ENCODE measurements at places on chromosomes 12 and 14.
A peak's percentile ranks its signal among the peaks of the same experiment; 100 is the strongest.

GRCh38 chr12:127293507-127294310, 973.3 kb upstream of the TMEM132C start:
- DNase-seq, result no peak

- no peak for DNase-seq
Measured at GRCh38 chr12:31868965-31869364, 90.2 kb upstream of the RESF1 start.

DNA sequence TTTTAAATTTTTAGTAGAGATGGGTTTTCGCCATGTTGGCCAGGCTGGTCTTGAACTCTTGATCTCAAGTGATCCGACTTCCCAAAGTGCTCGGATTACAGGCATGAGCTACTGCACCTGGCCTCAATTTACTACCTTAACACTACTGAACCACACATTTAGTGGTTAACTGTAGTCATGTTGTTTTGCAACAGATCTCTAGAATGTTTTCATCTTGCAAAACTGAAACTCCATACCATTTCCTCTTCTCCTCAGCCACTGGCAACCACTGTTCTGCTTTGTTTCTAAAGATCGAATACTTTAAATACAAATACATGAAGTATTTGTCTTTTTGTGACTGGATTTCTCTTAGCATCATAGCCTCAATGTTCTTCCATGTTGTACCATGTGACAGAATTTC, 15.4 kb upstream of the SMCO2 start:
- no peak for DNase-seq

- DNase-seq, result no peak
Measured at GRCh38 chr14:55347040-55347439, 64.6 kb downstream of the ATG14 start.

GRCh38 chr14:53764846-53765245, 191.8 kb downstream of the BMP4 start:
- peak; percentile 18 for DNase-seq

DNA sequence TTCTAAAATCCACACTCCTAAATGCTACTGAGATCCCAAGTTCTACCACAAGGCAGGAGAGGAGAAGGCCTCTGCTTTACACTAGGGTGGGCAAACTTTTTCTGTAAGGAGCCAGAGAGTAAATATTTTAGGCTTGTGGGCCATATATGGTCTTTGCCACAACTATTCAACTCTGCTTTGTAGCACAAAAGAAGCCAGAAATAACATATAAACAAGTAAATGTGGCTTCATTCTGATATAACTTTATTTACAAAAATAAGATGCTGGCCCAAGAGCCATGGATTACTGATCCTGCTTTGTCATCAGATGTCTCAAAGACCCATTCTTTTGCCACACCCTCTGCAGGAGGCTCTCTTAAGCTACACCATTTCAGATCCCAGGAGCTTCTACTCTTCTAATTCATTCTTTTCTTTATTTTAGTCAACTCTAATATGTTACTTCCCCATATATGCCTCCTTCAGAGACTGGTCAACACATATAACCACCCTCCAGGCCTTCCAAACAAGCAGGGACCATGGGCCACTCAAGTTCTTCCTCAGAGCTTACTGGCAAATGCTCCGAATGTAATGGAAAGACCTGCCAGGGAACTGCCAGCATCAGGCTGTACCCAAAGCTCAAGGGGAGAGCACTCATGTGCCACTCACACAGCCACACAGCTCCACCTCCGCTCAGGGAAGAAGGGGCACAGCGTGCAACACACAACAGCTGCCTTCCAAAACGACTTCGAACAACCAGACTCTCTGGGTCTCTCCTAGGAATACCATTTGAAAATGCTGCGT, 15.6 kb downstream of the APPL2 start:
- no peak for DNase-seq

- DNase-seq, result no peak
Measured at GRCh38 chr12:131066886-131067490, 113.3 kb downstream of the ADGRD1 start.

GRCh38 chr12:91687052-91688017, 458.3 kb downstream of the BTG1 start:
- no peak for DNase-seq

- no peak for DNase-seq
Measured at GRCh38 chr12:41459111-41459905, 271.2 kb downstream of the PDZRN4 start.

- DNase-seq, result no peak
Measured at GRCh38 chr12:12331244-12331771, 18.7 kb downstream of the MANSC1 start.

GRCh38 chr14:91575469-91576208, 65.5 kb upstream of the PPP4R3A start:
- DNase-seq, result no peak

DNA sequence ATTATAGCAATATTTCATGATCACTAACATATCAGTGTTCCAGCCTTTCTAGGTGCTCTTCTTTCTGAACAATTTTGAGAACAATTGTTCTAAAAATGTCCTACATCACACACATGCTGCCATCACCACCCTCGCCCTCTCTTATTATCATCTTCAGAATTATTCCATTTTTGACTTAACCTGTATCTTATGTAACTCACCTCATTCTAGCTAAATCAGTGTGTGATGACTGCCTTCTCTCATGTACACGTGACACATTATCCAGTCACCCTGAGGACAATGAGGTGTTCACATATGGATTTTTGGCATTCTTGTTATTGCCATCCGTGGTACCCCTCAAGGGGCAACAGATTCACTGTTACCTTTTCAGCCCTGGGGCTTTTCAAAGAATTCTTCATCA, 87.3 kb downstream of the RFX4 start:
- DNase-seq, result no peak

- DNase-seq, result no peak
Measured at GRCh38 chr12:14689144-14689543, 7.3 kb downstream of the GUCY2C start.

DNA sequence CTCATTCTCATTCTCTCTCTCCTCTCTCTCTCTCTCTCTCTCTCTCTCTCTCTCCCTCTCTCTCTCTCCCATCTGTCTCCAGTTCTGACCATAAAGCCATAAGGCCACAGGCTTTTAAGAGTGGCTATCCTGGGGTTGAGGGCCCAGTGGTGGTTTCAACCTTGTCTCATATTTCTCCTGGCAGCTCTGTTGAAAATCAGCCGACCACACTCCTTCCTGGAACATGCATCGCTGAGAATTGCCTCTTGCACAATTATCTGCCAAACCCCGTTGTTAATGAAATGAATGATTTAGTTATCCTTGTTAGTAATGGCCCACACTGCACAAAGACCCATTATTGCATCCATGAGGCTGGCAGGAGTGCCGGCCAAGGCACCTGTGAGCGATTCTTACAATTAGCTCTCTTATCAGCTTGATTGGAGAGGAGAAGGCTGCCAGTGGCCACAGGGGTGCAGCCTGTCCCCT, 30.4 kb upstream of the KCNA5 start:
- DNase-seq, result no peak

- DNase-seq, result no peak
Measured at GRCh38 chr12:32477714-32478113, 78.4 kb downstream of the FGD4 start.

DNA sequence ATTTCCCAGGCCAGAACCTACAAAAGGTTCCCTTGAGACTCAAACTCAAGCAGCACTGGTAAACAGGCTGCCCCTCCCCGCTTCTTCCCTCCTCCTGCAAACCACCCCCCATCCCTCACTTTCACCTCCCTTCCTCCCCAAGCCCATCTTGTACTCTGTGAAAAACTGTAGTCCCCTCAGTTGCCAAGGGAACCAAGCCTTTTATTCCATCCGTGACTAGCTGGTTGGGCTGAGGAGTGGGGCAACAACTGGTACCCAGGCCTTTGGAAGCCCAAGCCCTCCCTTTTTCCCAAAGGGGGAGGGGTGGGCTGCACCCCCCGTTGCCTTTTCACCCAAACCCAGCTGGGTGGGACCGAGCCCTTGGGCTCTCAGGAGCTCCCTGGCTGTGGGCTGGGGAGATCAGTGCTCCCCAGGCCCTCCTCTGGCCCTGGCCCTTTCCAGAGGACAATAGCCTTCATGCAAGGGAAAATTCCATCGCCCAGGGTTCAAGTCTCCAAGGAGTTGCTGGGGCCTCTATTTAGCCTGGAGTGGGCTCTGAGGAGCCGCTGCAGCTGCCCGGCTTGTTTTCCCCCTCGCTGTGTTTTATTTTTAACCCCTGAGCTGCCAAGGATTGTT, 61.9 kb downstream of the ZFP36L1 start:
- DNase-seq, result no peak

DNA sequence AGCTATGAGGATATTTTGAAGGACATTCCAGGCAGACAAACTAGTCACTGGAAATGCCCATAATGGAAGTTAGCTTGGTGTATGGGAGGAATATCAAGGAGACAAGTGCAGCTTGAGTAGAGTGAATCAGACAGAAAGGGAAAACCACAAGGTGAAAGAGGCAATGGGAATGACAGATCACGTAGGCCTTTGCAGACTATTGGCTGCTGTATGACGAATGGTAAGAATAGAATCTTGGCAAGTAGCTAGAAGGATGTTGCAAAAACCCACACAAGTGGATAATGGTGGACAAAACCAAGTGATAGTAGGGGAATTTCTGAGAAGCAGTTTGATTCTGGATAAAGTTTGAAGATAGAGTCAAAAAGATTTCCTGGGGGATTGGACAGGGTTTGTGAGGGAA, 196.9 kb upstream of the NOVA1 start:
- no peak for DNase-seq

- DNase-seq, result peak; percentile 2
Measured at GRCh38 chr12:65152012-65152411, 17.4 kb upstream of the LEMD3 start.

DNA sequence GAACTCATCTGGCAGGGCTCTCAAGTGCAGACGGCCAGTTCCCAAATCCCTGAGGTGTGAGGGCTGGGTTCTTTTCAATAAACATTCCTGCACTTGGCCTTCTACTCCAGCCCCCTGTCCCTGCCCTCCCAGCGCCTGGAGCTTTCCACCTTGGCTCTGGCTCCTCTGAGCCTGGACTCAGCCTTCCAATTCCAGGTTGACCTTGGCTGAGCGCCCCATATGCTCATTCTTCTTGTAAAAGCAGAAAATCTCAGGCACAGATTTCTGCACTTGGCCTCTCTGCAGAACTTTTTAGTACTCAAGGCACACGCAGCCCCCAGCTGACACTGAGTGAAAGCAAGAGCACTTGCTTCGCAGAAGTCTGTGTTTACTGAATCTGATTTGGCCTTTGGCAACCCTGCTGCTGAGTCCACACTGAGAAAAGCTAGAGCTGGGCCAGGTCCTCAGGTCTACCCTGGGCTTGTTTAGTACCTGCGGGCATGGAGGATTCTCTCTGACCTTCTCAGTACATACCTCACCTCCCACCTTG, 222.7 kb downstream of the MSRB3 start:
- no peak for DNase-seq

GRCh38 chr12:85713373-85713772, 122.8 kb downstream of the RASSF9 start:
- no peak for DNase-seq

- DNase-seq, result no peak
Measured at GRCh38 chr14:61663312-61663979, 31.9 kb upstream of the HIF1A start.

DNA sequence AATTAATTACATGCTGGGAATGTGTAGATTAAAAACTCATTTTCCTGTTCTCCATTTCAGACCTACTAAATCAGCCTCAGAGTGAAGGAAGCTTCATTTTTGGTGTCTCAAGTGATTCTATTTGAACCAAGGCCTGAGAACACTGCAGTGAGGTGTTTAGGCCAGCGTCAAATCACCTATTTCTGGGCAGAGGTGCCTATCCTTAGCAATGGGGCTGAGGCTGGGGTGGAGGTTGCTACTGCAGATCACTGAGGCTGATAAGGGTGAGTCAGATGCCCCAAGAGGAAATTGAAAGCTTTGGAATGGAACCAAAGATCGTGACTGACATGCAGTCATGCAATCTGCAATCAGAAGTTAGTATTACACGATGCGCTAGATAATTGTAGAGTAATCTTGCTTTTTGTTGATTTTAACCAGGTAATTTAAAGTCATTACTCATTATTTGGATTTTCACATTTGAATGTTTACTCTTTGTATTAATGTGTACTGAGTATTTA, 4.4 kb downstream of the TXNRD1 start:
- peak; percentile 69 for DNase-seq

DNA sequence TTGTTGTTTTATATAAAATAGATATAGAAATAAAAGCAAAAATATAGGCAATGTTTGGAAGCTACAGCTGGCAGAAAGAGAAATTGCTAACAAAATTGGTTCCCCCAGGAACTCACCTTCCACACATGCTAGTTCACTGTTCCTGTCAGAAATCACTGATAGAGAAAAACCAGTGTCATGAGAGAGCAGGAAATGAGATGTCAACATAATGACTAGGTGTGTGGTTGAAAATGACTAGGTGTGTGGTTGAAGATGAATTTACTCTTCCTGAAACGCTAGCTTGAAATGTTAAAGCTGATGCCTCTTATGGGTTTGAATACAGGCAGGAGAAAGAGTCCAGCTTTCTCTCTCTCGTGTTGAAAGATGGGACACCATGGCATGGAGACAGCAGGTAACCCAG, 216.3 kb downstream of the C12orf42 start:
- DNase-seq, result no peak
